ENCODE measurements at places on chromosomes 7 and 10.

DNA sequence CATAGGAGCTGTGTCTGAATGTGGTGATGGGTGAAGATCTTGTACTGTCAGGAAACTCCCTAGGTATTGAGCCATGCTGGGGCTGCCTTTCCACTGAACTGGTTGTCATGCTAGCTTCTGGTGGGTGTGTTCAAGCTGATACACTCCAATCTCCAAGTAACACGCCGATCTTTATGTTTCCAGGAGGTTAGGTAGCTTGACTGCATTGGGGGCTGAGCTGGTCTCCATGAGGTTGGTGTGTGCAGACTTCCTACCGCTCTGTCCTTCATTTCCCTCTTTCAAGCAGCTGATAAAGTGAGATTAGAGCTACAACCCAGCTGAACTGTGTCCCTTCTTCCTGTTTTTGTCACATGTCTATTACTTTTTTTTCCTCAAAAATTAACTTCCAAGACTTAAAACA is 265.5 kb downstream of the ANKRD30A start:
- no peak for DNase-seq

- no peak for DNase-seq
Measured at GRCh38 chr7:128322040-128322643, 21.6 kb downstream of the RBM28 start.

DNA sequence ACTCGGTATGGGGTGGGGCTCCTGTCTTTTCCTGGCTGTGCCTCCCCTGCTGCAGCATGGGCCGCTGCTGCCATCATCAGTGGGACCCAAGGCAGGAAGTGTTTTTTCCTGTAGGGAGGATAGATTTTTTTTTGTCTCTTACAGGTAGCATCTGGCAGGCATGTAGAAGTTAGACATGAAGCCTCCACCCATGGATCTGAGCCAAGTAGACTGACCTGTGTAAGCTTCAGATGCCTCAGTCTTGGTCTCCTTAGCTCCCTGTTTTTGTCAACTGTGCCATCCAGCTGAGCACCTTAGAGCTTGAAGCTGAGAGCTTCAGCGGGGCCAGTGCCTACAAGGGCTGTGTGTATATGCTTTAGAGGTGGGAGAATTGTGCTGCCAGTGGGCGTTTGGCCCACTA is 93.5 kb downstream of the AUTS2 start:
- DNase-seq: no peak

GRCh38 chr7:41882745-41883420 is 180.0 kb upstream of the INHBA start:
- DNase-seq: no peak

- no peak for DNase-seq
Measured at GRCh38 chr7:92489634-92490033, 11.9 kb upstream of the ERVW-1 start.

- DNase-seq: no peak
Measured at GRCh38 chr10:1743141-1743540, 5.8 kb upstream of the ADARB2 start.

GRCh38 chr10:89206402-89207180 is 526 bp downstream of the CH25H start:
- no peak for DNase-seq

DNA sequence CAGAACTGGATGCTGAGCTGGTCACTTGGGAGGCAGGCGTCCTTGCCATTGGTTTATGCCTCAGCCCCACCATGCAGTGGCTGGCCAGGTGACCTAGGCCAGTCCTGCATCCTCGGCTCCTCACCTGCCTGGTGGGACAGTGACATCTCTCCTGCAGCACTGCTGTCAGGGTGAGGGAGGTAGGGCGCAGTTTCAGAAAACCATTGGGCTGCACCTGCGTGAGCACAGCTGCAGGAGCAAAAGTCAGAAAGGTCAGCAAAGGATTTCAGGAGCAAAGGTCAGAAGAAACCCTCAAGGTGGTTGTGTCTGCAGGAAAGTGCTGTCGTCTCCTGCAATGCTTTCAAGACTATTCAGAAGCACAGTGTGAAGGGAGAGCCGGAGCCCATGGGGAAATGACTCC is 48.1 kb downstream of the EGFR start:
- DNase-seq: no peak

DNA sequence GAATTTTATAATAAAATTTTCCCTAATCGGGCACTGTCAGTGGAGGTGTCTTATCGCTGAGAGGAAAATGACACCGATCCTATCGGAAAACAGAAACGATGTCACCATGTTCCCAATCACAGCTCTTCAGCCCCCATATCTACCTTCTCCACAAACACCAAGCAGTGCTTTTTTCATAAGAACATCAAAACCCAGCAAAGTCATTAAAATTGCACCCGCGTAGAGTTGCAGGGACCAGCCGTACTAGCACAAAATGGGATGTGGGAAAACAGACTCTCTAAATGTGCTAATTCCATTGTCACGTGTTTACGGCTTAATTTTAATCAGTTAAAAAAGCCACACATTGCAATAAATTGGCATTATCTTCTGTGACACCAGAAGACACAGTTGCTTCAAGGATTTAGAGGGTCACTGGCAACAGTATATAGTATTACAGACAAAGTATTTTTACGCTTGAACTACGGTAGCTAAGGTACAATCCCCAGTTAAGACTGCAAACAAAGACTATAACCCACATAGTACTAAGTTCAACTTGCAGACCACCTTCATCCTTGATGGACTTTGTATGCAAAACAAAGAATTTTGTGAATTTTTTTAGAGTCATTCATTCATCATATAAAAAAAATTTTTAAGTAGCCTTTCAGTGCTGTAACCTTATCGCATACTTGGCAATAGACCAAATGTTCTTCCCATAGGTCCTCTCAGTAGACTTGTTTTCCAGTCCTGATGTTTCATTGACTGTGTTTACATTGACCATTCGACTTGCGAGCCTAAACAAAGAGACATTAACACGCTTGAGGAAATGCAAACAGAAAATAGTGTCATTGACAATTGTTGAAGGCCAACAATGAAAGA is 116.0 kb downstream of the VTI1A start:
- no peak for DNase-seq

GRCh38 chr10:98267894-98268693 is at the start of gene LOXL4:
TSS of gene LOXL4 (minus strand) at chr10:98268194. CDS start at chr10:98263019, 5,175 bp downstream.
- DNase-seq: no peak

DNA sequence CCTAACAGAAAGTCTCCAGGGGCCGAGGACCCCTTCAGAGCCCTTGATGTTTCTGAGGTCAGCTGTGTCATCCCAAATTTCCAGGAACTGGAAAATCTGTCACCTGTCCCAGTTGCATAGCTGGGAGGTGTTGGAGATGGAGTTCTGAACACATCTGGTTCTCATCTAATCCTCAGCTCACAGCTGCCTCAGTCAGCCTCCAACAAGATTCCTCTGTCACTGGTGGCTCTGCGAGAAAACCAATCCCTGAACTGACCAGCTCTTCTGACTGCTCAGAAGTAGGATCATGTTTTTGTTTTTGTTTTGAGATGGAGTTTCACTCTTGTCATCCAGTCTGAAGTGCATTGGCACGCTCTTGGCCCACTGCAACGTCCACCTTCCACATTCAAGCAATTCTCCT is 37.6 kb upstream of the MYL10 start:
- DNase-seq: no peak

DNA sequence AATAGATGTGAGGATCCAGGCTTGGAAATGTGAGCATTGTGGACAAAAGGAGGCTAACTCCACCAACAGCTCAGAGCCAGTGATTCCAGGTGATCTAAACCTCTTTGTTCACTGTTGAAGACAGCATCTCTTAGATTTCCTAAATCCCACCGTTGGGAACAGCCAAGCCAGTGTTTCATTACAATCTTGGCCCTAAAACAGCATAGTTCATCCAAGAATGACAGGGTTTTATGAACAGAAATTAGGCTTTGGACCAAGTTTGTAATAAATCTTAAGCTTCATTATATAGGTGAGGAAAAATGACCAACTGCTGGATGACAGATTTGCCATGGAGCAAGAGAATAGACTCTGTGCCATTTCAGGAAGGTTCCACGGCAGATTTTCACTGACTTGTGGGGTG is 65.8 kb downstream of the MTURN start:
- no peak for DNase-seq

- no peak for DNase-seq
Measured at GRCh38 chr10:90447831-90448230, 410.0 kb downstream of the HTR7 start.

GRCh38 chr7:37683246-37684120 is at the start of gene GPR141:
TSS of gene GPR141 (plus strand) at chr7:37683766. CDS start at chr7:37740394, 56,628 bp downstream.
- no peak for DNase-seq

- DNase-seq: no peak
Measured at GRCh38 chr10:110258542-110258941, 46.2 kb downstream of the SMNDC1 start.

- DNase-seq: no peak
Measured at GRCh38 chr7:11239316-11239715, 265.6 kb downstream of the PHF14 start.

DNA sequence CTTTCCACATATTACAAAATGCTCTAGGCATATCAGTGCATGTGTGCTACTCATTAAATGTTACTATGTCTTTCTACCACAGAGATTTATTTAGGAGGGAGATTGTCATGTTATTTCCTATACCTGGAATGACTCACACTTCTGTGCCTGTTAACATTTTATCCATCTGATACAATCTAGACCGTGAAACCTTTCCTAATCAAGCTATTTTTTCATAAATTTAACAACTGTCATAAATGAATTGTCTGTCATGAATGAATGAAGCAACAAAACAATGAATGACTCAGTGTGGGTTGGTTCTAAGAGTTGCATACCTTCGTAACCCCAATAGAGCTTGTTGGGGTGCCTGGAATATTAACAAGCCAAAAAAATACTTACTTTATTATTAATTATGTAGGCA is 554.3 kb downstream of the GRM8 start:
- DNase-seq: no peak

- DNase-seq: no peak
Measured at GRCh38 chr7:113321201-113321600, 202.8 kb upstream of the SMIM30 start.

- peak; percentile 15 for DNase-seq
Measured at GRCh38 chr10:15585303-15585715, 134.4 kb downstream of the ITGA8 start.

DNA sequence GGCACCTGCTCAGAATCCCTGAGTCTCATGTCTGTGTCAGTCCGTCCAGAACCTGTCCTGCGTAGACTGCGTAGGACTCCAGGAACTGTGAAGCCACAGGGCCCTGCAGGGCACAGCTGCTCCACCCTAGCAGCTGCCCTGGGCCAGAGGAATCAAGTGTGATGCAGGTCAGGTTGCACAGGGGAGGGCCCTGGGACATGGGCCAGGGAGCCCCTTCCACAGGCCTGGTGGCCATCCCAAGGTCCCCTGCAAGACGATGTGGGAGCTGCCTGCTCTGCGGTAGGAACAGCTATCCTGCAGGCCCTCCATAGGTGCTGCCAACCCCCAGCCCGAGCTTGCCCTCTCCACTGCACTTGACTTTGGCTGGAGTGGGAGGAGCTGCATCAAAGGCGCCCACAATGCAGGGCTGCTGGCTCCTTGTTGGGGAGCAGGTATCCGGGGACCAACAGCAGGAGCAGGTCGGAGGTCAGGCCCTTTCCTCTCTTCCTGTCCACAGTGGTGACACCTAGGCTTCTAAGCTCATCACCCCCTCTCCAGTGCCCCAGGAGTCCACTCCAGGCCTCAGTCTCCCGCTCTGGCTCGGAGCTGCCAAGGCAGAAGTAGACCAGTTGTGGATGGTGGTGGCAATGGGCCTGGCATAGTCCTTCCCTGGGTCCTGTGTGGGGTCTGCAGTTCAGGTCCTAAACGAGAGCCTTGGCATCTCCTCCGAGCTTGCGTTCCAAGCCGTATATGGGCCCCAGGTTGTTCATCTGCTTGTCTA is 149.1 kb downstream of the MAPK8 start:
- no peak for DNase-seq

DNA sequence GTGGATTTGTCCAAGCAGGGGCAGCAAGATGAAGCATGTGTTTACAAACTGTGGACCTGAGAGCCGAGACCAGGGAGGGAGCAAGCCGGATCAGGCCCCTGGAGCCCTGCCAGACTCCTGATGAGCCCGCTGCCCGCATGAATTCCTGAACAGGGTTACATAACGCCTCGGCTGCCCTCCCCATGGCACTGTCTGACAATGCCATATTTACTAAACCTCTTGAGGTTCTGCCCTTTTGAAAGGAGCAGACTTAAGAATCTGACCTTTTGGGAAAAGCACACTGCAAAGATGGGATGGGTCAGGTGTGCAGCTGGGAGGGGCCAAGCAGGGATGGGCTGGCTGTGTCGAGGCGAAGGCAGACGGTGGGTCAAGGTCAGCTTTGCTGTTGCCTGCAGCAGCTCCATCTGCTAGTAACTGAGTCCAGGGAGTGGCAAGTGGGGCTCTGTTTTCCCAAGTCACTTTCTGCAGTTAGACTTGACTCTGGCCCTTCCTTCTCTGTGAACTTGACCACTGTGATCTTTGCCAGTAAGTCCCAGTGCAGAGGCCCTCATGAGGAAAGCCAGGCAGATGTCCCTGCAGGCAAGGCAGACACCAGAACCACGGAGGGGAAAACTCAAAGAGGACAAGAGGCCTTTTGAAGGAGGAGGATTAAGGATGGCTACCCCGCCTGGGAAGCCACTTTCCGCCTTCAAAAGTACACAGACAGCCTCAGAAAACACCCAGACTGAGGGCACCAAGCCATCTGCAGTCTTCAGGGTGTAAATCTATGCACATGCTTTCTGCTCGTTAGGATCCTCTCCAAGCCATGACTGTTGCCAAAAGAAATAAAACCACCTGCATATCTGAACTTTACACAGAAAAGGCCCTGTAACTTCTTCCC is 175.8 kb downstream of the TNS3 start:
- no peak for DNase-seq

DNA sequence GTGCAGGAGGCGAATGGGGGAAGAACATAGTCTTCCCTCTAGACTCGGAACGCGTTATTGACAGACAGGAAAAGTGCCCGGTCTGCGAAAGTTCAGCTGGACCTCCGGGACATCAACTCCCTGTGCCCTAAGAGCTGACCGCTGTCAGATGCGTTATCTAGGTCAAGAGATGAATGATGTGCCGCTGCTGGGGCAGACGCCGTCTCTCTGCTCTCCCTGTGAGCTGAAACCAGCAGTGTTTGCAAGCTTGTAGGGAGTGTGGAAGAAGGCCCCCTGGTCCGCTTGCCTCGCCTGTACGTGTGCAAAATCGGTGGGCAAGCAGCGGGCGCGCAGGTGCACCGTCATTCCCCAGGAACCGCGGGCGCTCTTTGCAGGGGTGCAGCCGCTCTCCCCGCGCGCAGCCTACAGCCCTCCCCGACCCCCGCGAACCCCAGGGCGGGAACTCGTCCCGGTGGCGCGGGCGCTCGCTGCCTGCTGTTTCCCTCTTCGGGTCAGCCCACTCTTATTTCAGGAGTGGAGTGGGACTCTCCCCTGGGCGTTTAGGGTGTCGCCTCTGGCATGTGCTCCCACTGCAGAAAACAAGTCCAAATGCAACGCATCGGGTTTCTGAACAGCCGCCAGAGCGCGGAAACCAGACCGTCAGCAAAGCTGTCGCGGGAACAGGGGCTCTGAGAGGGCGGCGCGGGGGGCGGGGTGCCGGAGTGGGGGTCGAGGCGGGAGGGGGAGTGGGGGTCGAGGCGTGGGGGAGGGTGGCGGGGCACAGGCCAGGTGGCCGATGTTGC is 1.8 kb upstream of the PFKFB3 start:
- DNase-seq: no peak

GRCh38 chr10:47371629-47372485 is 12.2 kb downstream of the ZNF488 start:
- no peak for DNase-seq

GRCh38 chr10:111117528-111118277 is 40.9 kb downstream of the ADRA2A start:
- DNase-seq: no peak

GRCh38 chr7:127831318-127832219 is 179.6 kb downstream of the SND1 start:
- DNase-seq: no peak
